Hematopoietic multipotent progenitor cell treated with erythropoietin and hydrocortisone succinate and interleukin-3 and kit ligand, for 17 days (in vitro differentiated cells): ENCODE measurements at places on chromosomes 4 and X.

DNA sequence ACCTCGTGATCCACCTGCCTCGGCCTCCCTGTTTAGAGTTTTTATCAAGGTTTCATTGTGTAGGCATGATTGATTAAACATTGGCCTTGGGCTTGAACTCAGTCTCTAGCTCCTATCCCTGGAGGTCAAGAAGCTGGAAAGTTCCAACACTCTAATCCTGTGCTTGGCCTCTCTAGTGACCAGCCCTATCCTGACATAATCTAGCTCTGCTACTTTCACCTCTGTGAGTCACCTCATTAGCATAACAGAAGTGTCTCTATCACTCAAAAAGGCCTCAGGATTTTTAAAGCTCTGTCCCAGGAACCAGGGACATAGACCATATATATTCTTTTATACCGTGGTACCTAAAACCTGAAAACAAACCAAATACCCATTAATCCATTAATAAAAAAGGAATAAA is 377.5 kb downstream of the CENPC start:
- no peak for DNase-seq

GRCh38 chr4:141511055-141511454 is 125.3 kb upstream of the IL15 start:
- no peak for DNase-seq

GRCh38 chr4:177974461-177974860 is 532.2 kb upstream of the AGA start:
- no peak for DNase-seq

DNA sequence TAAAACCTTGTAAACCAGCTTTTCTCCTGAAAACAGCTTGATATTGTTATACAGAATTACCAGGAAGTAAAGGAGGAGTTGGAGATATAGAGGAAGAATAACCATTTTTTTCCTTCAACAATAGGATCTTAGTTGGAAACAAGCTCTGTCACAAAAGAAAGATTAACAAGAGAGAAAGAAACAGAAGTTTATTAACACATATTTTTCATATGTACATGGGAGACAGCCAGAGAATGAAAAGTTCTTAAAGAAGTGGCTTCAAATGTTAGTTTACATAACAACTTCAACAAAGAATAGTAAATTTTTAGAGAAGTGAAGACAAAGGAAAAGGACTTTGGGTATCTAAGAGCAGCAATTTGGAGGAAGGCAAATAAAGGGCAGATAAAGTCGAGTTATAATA is 94.9 kb upstream of the ANKRD50 start:
- no peak for DNase-seq

DNA sequence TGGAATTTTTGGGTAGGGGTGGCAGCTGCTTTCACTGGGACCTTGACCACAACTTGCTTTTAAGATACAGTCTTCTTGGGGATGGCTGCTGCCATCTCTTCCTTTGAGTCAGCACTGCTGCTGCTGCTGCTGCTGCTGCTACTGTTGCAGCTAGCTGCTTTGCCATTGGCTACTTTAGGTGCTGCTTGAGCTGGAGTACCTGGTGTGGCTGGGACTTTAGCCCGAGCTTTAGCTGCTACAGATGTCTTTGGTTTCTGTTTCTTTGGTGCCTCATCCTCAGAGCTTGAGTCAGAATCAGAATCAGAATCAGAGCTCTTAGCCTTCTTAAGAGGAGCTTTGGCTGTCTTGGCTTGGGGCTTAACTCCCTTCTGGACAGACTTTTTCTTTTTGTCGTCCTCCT is 52.2 kb downstream of the FAM9B start:
- no peak for DNase-seq

GRCh38 chr4:47945930-47946726 is 31.7 kb upstream of the NFXL1 start:
- no peak for DNase-seq

DNA sequence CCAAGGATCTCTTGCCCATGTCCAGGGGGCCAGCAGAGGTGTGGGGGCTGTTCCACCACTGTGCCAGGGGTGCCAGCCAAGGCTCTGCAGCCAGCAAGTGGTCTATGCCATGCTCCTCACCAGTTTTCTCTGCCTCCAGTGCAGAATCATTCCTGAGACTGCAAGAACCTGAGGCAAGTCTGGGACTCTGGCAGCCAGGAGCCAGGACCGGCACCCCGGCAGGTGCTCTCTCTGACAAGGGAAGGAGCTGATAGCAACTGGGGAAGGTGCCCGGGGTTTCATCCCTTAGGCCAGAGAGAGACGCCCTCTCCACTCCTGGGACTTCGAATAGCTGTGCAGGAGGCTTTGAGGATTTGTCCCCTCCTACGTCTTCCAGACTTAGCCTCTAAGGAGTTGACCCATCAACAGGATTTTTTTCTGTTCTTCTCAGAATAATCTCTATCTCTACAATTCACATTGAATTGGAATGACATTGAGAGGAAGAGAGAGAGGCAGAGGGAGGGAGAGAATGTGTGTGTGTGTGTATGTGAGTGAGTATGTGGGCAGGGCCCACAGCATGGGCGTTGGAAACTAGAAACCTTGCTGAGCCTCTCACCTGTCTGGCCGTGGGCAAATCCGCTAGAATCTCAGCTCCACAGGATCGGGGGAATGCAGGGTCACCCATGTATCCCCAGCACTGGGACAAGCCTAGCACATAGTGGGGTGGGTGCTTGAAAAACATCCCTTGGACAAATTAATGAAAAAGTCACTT is 74.5 kb upstream of the AFAP1 start:
- no peak for DNase-seq

DNA sequence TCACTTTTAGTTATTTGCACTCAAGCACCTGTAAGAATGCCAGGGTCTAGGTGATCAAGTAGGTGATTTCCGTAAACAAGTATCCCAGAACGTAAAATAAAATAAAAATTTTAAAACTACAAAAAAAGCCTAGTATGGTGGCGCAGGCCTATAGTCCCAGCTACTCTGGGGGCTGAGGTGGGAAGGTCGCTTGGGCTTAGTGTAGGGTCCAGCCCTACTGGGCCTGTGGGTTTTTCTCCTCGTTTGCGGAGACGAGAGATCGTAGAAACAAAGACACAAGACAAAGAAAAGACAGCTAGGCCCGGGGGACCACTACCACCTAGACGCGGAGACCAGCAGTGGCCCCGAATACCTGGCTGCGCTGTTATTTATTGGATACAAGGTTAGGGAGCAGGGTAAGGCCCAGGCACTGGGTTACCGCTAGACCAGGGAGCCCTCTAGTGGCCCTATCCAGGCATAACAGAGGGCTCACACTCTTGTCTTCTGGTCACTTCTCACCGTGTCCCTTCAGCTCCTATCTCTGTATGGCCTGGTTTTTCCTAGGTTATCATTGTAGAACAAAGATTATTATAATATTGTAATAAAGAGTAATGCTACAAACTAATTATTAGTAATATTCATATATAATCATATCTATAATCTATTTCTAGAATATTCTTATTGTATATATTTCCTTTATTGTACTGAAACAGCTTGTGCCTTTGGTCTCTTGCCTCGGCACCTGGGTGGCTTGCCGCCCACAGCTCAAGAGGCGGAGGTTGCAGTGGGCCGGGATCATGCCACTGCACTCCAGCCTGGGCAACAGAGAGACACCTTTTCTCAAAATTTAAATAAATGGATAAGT is 38.4 kb downstream of the SAGE1 start:
- DNase-seq = peak; percentile 21

DNA sequence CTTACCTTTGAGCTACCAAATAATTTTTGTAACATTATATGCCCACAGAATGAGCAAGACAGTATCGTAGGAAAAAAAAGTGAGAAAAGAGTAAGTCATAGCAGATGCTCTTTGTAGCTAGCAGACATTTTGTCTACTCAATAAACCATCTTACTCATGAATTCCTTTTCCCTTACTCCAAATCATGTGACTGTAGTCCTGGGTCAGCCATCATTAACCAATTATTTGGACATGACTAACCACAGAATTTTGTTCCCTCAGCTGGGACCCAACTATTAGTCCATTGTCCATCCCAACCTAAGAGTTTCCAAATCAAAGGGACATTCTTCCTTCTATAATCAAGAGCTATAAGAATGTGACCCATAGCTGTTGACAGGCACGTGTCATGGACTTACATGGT is 11.4 kb downstream of the UBE2D3 start:
- DNase-seq = no peak

GRCh38 chr4:128191115-128191781 is 96.4 kb downstream of the PGRMC2 start:
- DNase-seq = peak; percentile 83

GRCh38 chrX:140318296-140318695 is 186.6 kb downstream of the SOX3 start:
- DNase-seq = no peak

DNA sequence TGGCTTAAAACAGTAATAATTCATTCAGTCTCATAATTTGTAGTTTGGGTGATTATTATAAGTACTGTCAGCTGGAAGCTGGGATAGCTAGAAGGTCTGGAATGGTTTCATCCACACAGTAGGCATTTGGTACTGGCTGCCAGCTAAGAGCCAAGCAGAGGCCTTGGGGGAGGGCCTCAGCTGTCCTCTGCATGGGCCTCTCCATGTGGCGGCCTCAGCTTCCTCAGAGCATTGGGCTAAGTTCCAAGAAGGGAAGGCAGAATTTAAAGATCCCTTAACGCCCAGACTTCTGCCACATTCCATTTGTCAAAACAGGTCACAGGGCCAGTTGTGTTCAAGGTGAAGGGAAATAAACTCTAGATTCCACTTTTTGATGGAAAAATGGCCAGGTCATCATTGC is 93.3 kb downstream of the NEUROG2 start:
- DNase-seq = no peak

DNA sequence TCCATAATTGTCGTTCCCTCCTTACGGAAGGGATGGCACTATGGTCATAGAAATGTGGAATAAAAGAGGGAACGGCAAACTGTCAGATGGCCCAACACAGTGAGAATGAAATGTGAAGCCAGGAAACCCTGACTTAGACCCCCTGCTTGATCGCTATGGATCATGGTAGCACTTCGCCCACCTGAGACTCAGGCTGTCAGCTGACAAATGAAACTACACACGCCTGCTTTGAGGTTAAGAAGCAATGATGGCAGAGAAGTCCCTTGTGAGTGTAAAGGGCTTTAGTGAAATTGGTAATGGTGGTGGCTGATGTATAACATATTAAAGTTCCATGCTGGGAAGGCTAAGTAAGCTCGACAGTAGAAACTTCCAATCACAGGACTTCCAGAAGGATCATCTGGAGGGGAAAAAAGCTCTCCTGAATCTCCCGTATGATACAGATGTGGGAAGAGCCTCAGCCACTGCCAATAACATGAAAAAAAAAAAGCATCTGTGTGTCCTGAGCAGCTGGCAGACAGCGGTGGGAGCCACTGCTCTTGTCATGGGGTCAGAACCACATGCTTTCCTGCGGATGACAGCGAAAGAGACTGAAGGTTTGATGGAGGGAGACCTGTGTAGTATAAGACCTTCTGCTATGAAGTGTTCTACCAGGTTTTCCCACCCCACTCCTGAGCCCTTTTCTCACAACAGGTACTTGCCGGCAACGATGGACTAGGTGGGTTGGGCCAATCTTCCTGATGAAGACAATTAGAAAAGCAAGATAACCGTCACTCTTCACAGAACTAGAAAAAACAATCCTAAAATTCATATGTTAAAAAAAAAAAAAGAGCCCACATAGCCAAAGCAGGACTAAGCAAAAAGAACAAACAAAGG is 107.6 kb downstream of the AFAP1 start:
- no peak for DNase-seq

GRCh38 chrX:68292471-68292870 is 140.8 kb downstream of the OPHN1 start:
- DNase-seq = no peak

DNA sequence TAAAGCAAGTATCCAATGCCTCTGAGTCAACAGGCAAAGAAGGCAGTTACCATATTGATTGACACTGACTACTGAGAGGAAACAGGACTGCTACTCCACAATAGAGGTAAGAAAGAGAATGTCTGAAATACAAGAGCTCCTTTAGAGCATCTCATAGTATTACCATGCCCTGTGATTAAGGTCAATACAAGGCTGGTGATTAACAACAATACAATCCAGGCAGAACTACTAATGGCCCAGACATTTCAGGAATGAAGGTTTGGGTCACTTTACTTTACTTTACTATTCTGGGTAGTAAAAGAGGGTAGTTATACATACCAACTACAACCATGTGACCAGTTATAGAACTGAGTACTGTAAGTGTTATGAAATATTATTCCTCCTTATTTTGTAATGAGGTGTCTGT is 44.5 kb downstream of the BRWD3 start:
- no peak for DNase-seq

DNA sequence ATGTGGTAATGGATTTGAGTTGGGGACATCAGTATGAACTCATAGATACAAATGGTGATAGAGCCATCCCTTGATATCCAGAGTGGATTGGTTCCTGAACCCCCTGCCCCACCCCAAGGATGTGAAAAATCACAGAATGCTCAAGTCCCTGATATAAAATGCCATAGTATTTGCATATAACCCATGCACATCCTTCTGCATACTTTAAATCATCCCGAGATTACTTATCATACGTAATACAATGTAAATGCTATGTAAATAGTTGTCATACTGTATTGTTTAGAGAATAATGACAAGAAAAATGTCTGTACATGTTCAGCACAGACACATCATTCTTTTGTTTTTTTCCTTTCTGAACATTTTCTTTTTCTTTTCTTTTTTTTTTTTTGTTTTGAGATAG is 18.9 kb upstream of the SEPTIN11 start:
- DNase-seq = no peak

- peak; percentile 70 for DNase-seq
Observed at GRCh38 chr4:55378617-55379467, 16.9 kb upstream of the TMEM165 start.

DNA sequence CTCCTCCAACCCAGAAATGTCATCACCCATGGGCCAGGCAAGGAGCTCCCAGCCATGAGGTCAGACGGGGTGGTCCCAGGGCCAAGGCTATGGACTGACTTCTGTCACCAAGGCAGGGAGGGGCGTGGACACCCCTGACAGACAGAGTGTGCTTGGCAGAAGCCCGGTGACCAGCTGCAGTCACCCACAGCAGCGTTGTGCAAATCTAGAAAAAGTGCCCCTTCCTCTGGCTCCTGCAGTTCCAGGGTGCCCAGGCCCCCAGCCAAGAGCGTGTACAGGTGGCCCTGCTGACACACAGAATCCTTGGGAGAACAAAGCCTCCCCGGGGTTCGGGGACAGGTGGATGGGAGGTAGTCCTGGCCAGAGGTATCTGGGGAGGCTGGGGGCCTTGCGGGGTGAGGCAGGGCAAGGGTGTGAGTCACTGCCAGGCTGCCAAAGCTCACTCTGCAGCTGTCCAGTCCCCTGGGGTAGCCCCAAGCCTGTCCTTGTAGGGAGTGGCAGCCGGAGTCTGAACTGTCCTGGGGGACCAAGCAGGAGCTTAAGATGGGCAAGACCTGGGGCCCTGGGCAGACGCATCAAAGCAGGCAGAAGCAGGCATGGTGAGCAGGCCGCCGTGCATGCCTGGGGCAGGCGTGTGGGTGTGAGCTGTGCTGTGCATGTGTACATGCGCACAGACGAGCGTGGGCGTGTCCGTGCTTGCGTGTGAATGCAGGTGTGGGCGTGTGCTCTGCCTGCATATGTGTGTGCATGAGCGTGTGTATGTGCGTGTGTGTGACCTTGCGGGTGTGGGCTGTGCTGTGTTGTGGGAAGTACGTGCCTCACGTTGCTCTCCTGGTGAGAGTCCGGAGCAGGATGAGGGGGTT is 3.3 kb downstream of the MYL5 start:
- DNase-seq = no peak

GRCh38 chr4:8745826-8746225 is 125.8 kb downstream of the HMX1 start:
- no peak for DNase-seq

GRCh38 chr4:102103368-102103767 is 241.9 kb downstream of the SLC39A8 start:
- no peak for DNase-seq

- no peak for DNase-seq
Observed at GRCh38 chr4:74335341-74336021, 27.2 kb downstream of the EPGN start.
